ENCODE measurements at places on chromosomes 5 and 9. TPM values are rescaled to one million over a fixed set of nuclear protein-coding genes. Genes with fewer than 3 reads are reported as not detected.

GRCh38 chr5:113215401-113216060, 219.3 kb downstream of the TSSK1B start:
- peaks cover 31% of the 10 kb centered on the region for H3K4me1 ChIP-seq
- H3K4me3 ChIP-seq = no peak overlapping the region
- peak; percentile 79 for DNase-seq
- no peaks in the 10 kb centered on the region for H3K36me3 ChIP-seq

DNA sequence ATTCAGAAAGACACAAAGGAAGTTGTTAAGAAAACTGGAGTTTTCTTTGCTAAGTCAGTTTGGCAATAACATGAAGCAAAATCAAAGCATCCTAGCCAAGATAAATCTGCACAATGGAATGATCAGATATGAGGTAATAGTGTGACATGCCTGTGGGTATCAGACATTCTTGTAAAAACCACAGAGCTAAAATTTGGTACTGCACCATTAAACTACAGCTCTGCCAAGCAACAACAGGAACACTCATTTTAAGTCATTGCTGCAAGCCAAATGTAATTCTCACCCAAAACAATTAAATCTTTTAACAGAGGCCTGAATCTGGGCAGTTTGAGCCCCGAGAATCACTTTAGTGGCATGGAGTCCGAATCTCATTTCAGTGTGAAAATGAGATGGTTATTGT, 96.6 kb downstream of the VCAN start:
- no peak overlapping the region for H3K27ac ChIP-seq
- H3K4me1 ChIP-seq = no peaks in the 10 kb centered on the region
- no peak for DNase-seq
- H3K4me3 ChIP-seq = no peak overlapping the region

- no peaks in the 10 kb centered on the region for H3K27me3 ChIP-seq
- H3K4me3 ChIP-seq = no peak overlapping the region
- H3K27ac ChIP-seq = no peak overlapping the region
- no peak for DNase-seq
- no peaks in the 10 kb centered on the region for H3K4me1 ChIP-seq
Measured at GRCh38 chr5:97752871-97753270, 569.8 kb upstream of the RIOK2 start.

GRCh38 chr9:80320480-80320879, 748.7 kb downstream of the TLE4 start:
- H3K27ac ChIP-seq = no peak overlapping the region
- no peak for DNase-seq
- no peak overlapping the region for H3K4me3 ChIP-seq
- H3K4me1 ChIP-seq = no peaks in the 10 kb centered on the region

- peaks cover 6% of the 10 kb centered on the region for H3K4me1 ChIP-seq
- no peak overlapping the region for H3K27ac ChIP-seq
- H3K27me3 ChIP-seq = no peaks in the 10 kb centered on the region
- peaks cover 8% of the 10 kb centered on the region for H3K36me3 ChIP-seq
Measured at GRCh38 chr9:76734716-76735115, 29.5 kb upstream of the PCA3 start.

DNA sequence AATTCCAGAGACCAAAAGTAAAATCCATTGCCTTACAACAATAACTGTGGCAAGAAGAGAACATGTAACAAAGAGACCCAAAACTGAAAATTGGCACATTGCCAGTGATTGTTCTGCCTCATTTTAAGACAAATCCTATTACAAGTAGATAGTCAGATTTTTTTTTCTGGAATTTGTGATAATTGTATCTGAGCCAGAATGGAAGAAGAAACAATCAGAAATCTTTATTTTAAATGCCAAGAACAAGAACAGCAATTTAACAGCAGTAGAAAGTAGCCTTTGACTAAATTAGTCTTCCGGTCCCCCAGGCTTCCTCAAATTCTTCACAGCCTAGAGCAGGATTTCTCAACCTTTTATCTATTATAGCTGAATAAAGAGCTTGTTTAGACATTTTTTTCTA, 106.7 kb upstream of the PTPN3 start:
- no peak overlapping the region for H3K27ac ChIP-seq
- H3K4me3 ChIP-seq = no peak overlapping the region
- H3K36me3 ChIP-seq = no peaks in the 10 kb centered on the region

DNA sequence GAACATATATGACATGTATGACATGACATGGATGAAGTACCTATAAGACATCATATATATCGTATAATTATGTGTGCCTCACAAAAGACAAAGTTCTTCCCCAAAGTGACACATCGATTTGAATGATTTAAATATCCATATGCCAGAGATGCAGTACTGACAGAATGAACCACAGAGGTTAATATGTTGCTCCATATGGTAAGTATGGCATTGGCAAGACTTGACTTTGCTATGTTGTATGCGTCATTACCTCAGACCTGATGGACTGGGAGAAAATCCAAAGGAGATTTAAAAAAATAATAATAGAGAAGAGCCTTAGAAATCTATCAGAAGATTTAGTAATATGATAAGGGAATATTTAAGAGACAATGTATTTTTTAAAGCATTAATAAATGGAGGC, 263.2 kb downstream of the PJA2 start:
- H3K27me3 ChIP-seq = no peaks in the 10 kb centered on the region
- no peak for DNase-seq
- no peaks in the 10 kb centered on the region for H3K36me3 ChIP-seq

- no peaks in the 10 kb centered on the region for H3K4me1 ChIP-seq
- no peaks in the 10 kb centered on the region for H3K27me3 ChIP-seq
- no peak for DNase-seq
- H3K4me3 ChIP-seq = no peak overlapping the region
- H3K36me3 ChIP-seq = no peaks in the 10 kb centered on the region
Measured at GRCh38 chr5:17227868-17228267, 10.4 kb downstream of the BASP1 start.

GRCh38 chr5:92309336-92309991, 926.3 kb upstream of the ARRDC3 start:
- no peak for DNase-seq
- H3K27ac ChIP-seq = no peak overlapping the region

DNA sequence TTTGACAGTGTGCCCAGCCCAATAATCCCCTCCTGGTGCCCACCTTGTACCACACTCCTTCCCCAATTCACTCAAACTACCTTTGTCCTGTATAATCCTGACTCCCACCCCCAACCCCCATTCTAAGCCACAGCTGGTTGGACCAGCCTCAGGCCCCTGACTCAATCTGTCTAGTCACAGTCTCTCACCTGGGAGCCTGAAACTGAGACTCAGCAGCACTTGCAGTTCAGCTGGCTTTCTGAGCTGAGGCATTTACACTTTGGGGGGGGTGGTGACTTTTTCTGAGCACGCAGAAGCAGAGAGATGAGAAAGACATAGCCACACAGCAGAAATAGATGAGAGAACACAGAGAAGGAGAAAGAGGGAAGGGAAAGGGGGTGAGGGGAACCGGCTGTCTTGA, 247.3 kb downstream of the MAN2A1 start:
- H3K27ac ChIP-seq = no peak overlapping the region
- H3K36me3 ChIP-seq = no peaks in the 10 kb centered on the region
- DNase-seq = no peak
- no peaks in the 10 kb centered on the region for H3K27me3 ChIP-seq
- no peaks in the 10 kb centered on the region for H3K4me1 ChIP-seq

DNA sequence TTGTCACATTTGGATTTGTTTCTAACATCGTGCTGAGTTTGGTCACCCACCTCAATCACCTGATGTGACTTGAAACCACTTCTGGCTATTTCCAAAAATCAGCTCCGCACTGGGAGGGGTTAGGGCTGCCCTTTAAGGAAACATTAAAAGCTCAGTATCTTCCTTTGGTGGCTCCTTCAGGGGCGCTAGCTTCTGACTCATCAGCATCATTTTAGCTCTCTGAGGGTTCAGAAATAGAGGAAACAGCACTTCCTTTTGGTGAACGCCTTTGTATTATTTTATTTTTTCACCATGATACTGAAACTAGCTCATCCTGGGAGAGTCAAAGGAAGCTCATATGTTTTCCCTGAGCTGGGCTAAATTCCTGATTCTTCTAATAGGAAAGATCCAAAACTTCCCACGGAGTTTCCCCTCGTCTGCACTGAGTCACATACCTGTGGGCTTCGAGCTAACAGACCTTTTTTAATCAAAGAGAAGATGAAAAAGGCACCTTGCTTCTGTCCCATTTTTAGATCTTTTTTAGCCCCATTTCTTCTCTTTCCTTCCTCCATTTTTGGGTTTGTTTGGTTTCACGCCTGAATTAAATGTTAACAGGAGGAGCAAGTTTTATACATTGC, 48.2 kb downstream of the ROPN1L start:
- H3K27me3 ChIP-seq = no peaks in the 10 kb centered on the region
- H3K4me1 ChIP-seq = peaks cover 11% of the 10 kb centered on the region
- no peaks in the 10 kb centered on the region for H3K36me3 ChIP-seq
- no peak overlapping the region for H3K4me3 ChIP-seq

DNA sequence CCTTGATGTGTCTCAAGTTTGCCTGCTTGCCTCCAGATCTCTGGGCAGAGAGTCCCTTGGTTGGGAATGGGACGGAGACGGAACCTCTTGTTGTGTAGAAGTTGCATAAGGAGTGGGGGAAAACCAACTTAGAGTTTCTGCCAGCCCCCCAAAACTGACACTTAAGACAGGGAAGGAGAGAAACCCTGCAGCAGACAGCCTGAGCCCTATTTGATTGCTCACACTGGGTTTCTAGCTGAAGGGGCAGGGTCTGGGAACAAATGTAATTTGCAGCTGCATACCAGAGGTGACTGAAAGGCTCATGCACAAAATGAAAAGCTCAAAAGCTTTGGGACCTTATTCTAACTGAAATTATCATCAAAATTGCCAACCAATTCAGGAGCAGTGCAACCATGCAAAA, 254.5 kb downstream of the RASEF start:
- H3K27me3 ChIP-seq = no peaks in the 10 kb centered on the region
- DNase-seq = no peak
- H3K4me1 ChIP-seq = no peaks in the 10 kb centered on the region
- H3K4me3 ChIP-seq = no peak overlapping the region
- no peaks in the 10 kb centered on the region for H3K36me3 ChIP-seq
- H3K27ac ChIP-seq = no peak overlapping the region

DNA sequence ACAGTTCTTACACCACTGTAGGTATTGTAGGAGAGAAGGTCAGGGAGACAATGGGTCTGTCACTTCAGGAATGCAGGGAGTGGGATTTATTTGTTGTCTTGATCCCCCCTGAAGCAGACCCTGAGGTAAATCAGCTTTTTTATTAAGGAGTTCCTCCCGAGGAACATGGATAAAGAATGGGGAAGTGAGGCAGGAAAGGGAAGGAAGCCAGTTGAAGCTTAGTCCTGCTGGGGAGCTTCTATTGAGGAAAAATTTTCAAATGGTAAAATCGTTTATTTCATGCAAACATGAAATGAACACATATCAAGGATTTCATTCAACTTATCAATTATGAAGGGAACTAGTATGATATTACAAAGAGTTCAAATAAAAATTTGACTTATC, 318.6 kb upstream of the PIK3R1 start:
- H3K4me3 ChIP-seq = no peak overlapping the region
- no peaks in the 10 kb centered on the region for H3K27me3 ChIP-seq
- H3K27ac ChIP-seq = no peak overlapping the region
- DNase-seq = no peak

DNA sequence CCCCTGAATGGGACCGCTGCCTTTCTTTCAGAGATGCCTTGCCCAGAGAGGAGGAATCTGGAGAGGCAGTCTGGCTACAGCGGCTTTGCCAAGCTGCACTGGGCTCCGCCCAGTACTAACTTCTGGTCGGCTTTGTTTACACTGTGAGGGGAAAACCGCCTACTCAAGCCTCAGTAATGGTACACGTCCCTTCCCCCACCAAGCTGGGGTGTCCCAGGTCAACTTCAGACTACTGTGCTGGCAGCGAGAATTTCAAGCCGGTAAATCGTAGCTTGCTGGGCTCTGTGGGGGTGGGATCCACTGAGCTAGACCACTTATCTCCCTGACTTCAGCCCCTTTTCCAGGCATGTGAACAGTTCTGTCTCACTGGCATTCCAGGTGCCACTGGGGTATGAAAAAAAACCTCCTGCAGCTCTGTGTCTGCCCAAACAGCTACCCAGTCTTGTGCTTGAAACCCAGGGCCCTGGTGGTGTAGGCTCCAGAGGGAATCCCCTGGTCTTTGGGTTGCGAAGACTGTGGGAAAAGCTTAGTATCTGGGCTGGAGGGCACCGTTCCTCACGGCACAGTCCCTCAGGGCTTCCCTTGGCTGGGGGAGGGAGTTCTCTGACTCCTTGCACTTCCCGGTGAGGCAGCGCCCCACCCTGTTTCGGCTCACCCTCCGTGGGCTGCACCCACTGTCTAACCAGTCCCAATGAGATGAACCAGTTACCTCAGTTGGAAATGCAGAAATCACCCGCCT, 171.2 kb downstream of the CWC27 start:
- DNase-seq = no peak
- H3K4me3 ChIP-seq = no peak overlapping the region
- no peaks in the 10 kb centered on the region for H3K27me3 ChIP-seq
- H3K27ac ChIP-seq = no peak overlapping the region
- H3K4me1 ChIP-seq = peaks cover 13% of the 10 kb centered on the region
- no peaks in the 10 kb centered on the region for H3K36me3 ChIP-seq

- no peaks in the 10 kb centered on the region for H3K27me3 ChIP-seq
- DNase-seq = no peak
- H3K27ac ChIP-seq = peak overlapping the region; percentile 91
- peaks cover 46% of the 10 kb centered on the region for H3K4me1 ChIP-seq
- H3K36me3 ChIP-seq = no peaks in the 10 kb centered on the region
Measured at GRCh38 chr5:88890070-88890781, 7.2 kb upstream of the MEF2C start.

- H3K4me3 ChIP-seq = no peak overlapping the region
- no peaks in the 10 kb centered on the region for H3K27me3 ChIP-seq
- no peak for DNase-seq
- no peak overlapping the region for H3K27ac ChIP-seq
- no peaks in the 10 kb centered on the region for H3K36me3 ChIP-seq
- peaks cover 7% of the 10 kb centered on the region for H3K4me1 ChIP-seq
Measured at GRCh38 chr5:82341325-82341724, 63.2 kb upstream of the RPS23 start.

DNA sequence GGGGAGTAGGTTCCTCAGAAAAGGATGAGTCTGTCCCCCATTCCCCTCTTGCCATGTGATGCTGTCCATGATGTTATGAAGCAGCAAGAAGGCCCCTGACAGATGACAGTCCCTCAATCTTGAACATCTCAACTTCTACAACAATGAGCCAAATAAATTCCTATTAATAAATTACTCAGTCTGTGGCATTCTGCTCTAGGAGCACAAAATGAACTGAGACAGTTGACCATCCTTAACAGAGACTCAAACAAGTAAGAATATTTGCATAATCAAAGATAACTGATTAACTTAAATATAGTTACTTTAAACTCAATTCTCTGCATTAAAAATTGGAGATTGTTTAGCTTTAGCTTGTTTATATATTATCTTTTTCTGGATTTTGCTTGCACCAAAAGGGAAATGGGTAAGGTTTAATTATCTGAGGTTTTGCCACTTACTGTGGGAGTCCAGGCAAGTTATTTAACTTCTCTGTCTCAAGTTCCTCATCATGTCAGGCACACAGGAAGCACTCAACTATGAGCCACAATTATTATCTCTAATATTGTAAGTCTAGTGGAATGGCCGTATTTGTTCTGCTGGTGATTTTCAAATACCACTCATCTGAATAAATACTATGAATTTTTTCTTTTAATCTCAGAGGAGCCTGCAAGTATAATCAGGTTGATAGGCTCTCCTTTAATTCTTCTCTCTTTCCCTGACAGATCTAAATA, 162.9 kb downstream of the TSSK1B start:
- DNase-seq = no peak
- H3K4me1 ChIP-seq = peaks cover 28% of the 10 kb centered on the region
- H3K36me3 ChIP-seq = no peaks in the 10 kb centered on the region
- no peak overlapping the region for H3K27ac ChIP-seq

Gene PROP1
- total RNA-seq = not detected

Gene ABO
- total RNA-seq = 3.8 TPM

Gene ACTBL2
- total RNA-seq = not detected

Gene HNRNPH1
- 235 TPM for total RNA-seq

Gene IFNA2
- not detected for total RNA-seq

Gene SLC27A6
- 56.5 TPM for total RNA-seq

Gene SLC6A3
- total RNA-seq = 0.06 TPM

Gene ADAMTS19
- total RNA-seq = 13.3 TPM

Gene CENPP
- total RNA-seq = 5.8 TPM

Gene NRG2
- 5.0 TPM for total RNA-seq

Measured in esophagus muscularis mucosa (tissue), 4 donors.